ENCODE measurements at places on chromosomes 13 and 19.
A peak's percentile ranks its signal among the peaks of the same experiment; 100 is the strongest.

- DNase-seq = no peak
Observed at GRCh38 chr13:46129124-46129523, 24.3 kb upstream of the CPB2 start.

GRCh38 chr19:49224879-49225278 lies 67.3 kb downstream of the TRPM4 start:
- peak; percentile 45 for DNase-seq

DNA sequence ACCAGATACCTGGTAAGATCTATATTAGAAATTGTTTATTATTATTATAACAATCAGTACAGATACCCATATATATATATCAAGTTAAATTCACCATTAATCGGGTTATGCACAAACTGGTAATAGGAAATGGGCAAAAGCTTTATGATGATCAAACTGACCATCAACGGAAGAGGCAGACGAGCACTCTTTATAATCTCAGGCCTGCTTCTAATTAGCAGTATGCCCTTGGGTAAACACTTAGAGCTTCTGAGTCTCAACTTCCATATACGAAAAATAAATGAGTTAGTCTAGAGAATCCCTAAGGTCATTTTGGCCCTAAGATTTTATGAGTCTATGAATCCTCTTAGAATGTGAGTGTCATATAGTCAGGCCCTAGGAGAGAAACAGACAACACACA lies 710.9 kb downstream of the PCDH9 start:
- DNase-seq = no peak

- peak; percentile 45 for DNase-seq
Observed at GRCh38 chr19:10544242-10544752, 593 bp downstream of the ATG4D start.

DNA sequence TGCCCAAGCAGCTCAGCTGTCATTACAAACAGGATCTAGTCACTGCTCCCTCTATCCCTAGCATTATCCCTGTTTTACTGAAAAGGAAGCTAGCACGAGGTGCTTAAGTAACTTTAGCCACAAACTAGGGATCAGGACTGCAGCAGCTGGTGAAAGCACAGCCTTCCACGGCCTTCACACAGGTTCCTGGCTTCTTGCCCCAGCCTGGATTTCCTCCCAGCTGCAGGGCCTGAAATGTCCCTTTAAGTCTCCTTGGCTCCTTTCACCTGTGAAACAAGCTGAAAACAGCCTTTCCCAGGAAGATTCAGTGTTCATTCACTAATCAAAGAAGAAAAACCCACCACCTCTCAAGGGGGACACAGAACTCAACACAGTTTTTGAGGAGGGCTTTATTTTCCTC lies 754.5 kb downstream of the DIAPH3 start:
- DNase-seq = no peak

DNA sequence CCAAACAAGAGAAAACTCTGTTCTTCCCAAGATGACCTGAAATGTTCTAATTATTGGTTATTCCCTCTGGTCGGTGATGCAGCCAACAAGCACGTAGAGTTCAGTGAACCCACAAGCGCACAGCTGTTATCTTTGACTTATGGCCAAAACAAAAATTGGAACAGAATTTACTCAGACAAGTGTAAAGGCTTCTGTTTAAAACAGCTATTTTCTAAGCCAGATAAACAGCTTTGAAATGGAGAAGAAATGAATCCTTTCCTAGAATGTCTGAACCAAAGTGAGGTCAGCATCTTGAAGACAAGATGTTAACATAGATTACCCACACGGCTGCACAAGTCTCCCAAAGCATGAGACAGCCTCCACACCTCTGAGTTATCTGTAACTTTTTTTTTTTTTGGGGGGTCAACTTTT lies 669.2 kb downstream of the DIAPH3 start:
- no peak for DNase-seq

- no peak for DNase-seq
Observed at GRCh38 chr13:27868641-27869435, 51.0 kb upstream of the PDX1 start.

DNA sequence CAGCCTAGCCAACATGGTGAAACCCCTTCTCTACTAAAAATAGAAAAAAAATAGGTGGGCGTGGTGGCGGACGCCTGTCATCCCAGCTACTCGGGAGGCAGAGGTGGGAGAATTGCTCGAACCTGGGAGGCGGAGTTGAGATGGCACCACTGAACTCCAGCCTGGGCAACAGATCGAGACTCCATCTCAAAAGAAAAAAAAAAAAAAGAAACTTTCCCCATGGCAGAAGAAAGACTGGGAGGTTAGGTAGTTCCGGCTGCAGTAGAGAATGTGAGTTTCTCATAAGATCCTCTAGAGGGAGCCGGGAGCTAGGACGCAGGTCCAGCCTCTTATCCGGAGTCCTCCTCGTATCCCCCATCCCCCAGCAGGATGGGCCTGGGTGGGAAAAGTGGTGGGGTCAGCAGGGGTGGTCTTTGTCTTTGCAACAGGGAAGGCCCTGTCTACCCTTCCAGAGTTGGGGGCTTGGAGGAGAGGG lies 13.2 kb upstream of the CREB3L3 start:
- DNase-seq = peak; percentile 37

All from stimulated activated naive CD8-positive, alpha-beta T cell treated with anti-CD3 and anti-CD28 coated beads, Interleukin-15, Interleukin-2, amounts not matched to agents 100 U/mL and 50 U/mL, for 24 hours (primary cell).